GM23338 (cell line): ENCODE measurements at places on chromosomes 16 and 17. TPM values are rescaled to one million over a fixed set of nuclear protein-coding genes. Genes with fewer than 3 reads are reported as not detected.

The RHBDL1 gene
- total RNA-seq, result 10.1 and 11.5 TPM in 2 replicates

DNA sequence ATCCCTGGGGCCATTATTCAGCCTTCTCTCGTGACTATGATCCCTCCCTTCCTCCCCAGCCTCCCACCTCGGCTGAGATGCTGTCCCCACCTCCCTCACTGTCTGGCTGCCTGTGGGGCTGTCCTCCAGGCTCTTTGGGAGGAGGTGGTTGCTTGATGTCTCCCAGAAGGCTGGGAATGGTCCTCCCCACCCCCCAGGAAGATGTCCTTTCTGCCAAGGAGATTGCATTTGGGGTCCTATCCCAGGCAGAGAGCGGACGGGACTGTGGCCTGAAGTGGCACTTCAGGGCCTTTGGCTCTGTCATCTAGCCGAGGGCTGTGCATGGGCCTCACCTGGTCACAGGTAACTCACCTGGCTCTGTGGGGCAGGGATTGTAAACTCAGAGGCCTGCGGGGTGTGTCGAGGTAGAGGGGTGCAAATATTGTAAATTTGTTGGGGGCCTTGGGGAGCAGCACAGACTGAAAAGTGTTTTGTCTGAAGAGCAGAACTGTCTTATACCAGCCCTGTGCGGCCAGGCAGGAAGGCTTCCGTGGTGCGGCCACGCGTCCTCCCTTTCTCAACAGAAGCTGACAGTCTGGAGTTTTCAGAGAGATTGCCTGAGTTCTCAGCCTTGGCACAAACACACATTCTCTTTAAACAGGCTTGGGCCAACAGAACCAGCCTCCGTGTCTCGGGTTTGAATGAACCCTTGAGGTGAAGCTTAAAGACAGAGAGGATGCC, 177.9 kb downstream of the SEC14L1 start:
- no peak overlapping the region for H3K4me3 ChIP-seq
- H3K27me3 ChIP-seq, result no peaks in the 10 kb centered on the region
- H3K4me1 ChIP-seq, result peaks cover 9% of the 10 kb centered on the region
- no peaks in the 10 kb centered on the region for H3K36me3 ChIP-seq

DNA sequence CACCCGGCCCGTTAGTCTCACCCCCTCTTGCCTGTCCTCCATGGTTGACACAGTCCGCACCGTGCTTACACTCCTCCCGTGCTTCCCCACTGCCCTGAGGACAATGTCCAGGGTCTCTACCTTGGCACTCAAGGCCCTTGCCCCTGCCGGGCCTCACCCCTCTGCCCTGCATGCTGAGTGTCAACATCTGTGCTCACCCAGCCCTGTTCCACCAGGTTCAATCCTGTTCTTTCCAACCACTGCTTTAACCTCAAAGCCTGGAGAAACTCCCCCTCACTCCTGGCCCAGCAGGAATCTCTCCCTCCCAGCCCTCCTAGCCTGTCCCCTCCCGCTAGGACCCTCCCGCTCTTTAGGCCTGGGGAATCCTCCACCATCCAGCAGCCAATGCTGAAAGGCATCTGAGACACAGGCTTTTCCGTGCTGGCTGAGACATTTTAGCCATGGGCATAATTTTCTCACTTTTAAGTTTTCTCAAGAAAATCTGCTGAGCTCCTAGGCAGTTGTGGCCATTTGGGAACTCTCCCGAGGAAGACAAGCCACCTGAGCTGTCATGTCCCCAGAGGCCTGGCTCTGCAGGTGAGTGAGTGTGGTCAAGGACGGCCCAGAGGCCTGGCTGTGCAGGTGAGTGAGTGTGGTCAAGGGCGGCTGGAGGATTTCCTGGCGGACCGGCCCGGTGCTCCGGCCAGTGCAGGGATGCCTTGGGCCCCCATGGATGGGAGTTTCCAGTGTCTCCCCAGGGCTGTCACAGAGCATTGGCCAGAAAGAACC, 10.8 kb upstream of the P2RX1 start:
- no peaks in the 10 kb centered on the region for H3K4me1 ChIP-seq
- no peaks in the 10 kb centered on the region for H3K27me3 ChIP-seq
- DNase-seq, result no peak
- H3K36me3 ChIP-seq, result no peaks in the 10 kb centered on the region

DNA sequence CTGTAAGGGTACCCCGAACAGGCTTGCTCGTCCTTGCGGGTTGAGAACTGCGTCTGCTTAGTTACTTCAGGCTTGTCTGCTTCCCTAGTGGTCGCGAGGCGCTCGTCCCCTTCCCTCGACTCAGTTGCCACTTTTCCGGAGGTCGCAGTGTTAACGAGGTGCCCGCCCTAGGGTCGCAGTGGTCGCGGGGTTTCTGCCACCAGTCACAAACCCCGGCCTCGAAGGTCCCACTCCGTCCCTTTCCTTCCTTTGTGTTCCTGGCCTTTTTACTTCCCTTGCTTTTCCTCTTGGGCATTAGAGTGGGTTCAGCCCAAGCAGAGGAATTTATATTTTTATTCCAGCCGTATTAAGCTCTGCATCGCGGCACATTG, 299 bp downstream of the NUP85 start:
- peaks cover 15% of the 10 kb centered on the region for H3K36me3 ChIP-seq
- H3K27ac ChIP-seq, result peak overlapping the region; percentile 100
- H3K4me3 ChIP-seq, result peak overlapping the region; percentile 97
- H3K27me3 ChIP-seq, result no peaks in the 10 kb centered on the region

DNA sequence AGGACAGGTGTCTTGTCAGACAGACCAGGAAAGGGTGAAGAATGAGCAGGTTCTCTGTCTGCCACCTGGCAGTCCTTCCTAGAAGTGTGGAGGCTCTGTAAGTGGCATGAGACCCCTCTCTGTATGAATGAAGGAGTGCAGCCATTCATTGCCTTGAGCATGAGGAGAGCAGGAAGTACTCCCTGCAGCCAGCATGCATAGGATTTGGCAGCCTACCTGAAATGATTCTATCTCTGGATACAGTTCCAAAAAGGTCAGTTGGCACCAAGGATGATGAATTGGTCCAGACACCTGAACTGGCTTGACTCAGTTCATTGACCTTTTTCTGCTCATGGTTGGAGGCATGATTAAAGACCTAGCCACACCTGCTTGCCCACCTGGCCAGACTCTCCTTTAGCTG, 163.0 kb downstream of the PRKCB start:
- H3K4me1 ChIP-seq, result no peaks in the 10 kb centered on the region
- H3K36me3 ChIP-seq, result no peaks in the 10 kb centered on the region
- DNase-seq, result no peak
- no peaks in the 10 kb centered on the region for H3K27me3 ChIP-seq
- H3K27ac ChIP-seq, result no peak overlapping the region
- no peak overlapping the region for H3K4me3 ChIP-seq

- H3K27ac ChIP-seq, result no peak overlapping the region
- DNase-seq, result no peak
- H3K36me3 ChIP-seq, result no peaks in the 10 kb centered on the region
- no peak overlapping the region for H3K4me3 ChIP-seq
- H3K4me1 ChIP-seq, result no peaks in the 10 kb centered on the region
Observed at GRCh38 chr17:3794557-3795389, 6.2 kb downstream of the ITGAE start.

DNA sequence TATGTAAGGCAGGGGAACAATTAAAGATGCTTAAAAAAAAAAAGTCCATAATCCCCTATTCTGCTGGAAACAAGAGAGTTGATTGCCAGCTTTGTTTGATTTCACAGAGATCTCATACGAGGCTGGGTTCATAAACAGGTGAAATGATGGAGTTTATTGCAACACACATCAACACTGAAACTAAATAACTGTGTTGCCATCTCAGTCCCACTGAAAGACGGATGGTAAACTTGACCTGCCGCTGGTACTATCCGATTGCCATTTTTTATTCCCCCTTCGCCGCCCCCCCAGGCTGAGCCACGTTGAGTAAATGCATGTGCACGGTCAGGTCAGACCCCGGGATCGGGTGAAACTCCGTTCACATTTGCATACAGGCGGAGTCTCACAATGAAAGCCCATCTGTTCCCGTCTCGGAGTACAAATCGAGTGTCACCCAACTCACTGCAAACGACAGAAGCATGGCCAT, 119.2 kb downstream of the SKAP1 start:
- H3K27me3 ChIP-seq, result no peaks in the 10 kb centered on the region
- H3K27ac ChIP-seq, result no peak overlapping the region
- no peaks in the 10 kb centered on the region for H3K36me3 ChIP-seq
- no peaks in the 10 kb centered on the region for H3K4me1 ChIP-seq
- peak; percentile 39 for DNase-seq

DNA sequence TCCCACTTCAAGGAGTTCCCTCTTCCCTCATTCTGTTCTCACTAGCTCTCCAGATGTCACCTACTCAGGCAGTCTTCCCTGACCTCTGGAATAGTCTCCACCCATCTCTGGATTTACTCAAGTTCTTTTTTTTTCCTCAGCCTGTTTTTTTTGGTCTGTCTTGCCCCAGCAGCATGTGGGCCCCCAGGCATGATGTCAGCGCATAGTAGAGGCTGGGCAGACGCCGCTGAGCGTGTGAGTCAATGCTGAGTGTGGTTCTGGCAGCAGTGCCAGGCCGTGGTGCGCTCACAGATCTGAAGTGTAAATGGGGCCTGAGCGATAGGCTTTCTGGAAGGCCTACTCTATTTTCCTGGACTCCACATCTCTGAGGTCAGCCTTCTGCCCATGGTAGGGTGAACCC, 2.7 kb upstream of the KCNJ18 start:
- no peak overlapping the region for H3K27ac ChIP-seq
- DNase-seq, result no peak
- H3K36me3 ChIP-seq, result no peaks in the 10 kb centered on the region

GRCh38 chr16:28845293-28845692, 855 bp downstream of the TUFM start:
- peaks cover 9% of the 10 kb centered on the region; the same call in 1 of the 2 replicates for H3K4me1 ChIP-seq
- peak; percentile 61 for DNase-seq
- no peaks in the 10 kb centered on the region for H3K27me3 ChIP-seq
- H3K36me3 ChIP-seq, result peaks cover 23% of the 10 kb centered on the region
- H3K4me3 ChIP-seq, result peak overlapping the region; percentile 95
- H3K27ac ChIP-seq, result peak overlapping the region; percentile 87; the same call in 1 of the 2 replicates

- no peak for DNase-seq
- no peaks in the 10 kb centered on the region for H3K27me3 ChIP-seq
- H3K36me3 ChIP-seq, result no peaks in the 10 kb centered on the region
Observed at GRCh38 chr17:75487351-75488070, 27.8 kb downstream of the CASKIN2 start.

GRCh38 chr16:71895679-71896365, 491 bp downstream of the IST1 start:
- peak overlapping the region; percentile 99 for H3K27ac ChIP-seq
- peaks cover 13% of the 10 kb centered on the region; the same call in 1 of the 2 replicates for H3K4me1 ChIP-seq
- peak; percentile 50 for DNase-seq
